ENCODE measurements at places on chromosomes 2 and 18.

GRCh38 chr18:6920099-6920955 is 190.8 kb downstream of the ARHGAP28 start:
- no peak for DNase-seq

GRCh38 chr18:6221602-6222014 is 193.1 kb downstream of the L3MBTL4 start:
- DNase-seq: no peak

DNA sequence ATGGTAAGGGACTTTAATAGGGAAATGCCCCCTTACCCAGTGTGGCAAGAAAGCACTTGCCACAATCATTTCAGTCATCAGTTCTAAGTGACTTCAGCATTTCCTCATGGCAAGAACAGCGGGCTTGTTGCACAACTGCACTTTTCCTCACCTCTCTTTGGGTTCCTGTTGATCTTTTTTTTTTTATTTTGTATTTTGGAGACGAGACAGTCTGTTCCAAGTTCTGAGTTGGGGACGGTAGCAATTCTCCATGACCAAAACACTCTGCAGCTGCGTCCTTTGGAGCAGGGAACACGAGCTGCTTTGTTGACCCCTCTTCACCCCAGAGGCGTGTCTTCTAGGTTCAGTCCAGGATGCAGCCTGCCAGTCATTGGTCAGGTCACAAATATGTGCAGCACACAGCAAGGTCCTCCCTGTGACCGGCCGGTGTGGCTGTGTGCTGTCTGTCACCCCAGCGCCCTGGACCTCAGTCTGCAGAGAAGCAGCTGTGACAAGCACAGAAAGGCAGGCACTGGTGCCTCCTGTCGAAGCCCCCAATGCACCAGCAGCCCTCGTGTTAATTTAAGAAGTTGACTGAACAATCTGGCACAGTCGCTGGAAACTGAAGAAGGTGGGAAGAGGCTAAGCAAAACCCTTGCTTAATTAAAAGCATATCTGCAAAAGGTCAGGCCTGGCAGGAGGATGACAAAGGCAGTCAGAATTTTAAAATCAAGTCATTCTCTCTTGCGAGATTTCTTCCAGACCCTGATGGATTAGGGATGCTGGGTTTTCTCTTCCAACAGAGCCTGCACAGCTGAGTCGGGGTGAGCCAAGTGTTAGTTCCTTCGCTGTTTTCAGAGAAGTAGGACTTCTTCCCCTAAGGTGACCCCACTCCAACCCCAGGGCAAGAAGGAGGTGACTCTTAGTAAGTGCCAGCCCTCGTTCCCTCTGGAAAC is 96.7 kb upstream of the COPS8 start:
- no peak for DNase-seq

DNA sequence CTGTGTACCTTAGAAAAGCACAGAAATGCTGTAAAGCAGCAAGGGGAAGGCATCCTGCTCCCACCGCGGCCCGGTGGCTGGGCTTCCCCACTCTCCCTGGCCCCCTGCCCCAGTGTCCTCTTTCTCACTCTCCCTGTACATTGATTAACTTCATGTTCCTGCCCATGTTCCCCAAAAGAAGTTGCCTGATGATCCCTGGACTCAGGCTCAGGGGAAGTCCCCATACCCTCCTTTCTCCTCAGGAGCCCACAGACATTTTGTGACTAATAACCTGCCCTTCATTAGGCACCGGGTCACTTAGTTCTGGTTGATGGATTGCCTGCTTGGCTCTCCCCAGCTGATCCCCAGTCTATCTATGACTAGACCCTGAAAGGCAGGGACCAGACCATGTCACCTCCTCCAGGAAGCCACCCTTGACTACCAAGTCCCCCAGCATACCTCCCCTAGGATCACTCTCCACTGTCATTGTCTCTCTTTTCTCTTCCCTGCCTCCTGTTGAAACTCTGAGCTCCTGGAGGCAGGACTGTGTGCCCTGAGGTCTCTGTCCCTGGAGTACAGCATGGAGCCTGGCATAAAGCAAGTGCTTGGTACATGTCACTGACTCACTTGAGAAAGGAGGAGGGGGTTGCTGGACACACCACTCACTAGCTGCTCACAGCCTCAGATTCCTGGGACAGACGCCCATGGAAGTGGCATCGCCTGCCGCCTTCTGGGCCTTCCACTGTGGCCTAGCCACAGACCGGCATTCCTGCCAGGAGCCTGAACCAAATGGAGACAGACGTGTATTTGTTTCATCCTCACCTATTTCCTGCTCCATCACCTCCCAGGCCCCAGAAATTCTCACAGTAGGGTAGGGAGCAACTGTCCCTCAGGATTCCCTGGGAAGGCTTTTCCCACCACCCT is 13.5 kb downstream of the MALL start:
- DNase-seq: no peak

DNA sequence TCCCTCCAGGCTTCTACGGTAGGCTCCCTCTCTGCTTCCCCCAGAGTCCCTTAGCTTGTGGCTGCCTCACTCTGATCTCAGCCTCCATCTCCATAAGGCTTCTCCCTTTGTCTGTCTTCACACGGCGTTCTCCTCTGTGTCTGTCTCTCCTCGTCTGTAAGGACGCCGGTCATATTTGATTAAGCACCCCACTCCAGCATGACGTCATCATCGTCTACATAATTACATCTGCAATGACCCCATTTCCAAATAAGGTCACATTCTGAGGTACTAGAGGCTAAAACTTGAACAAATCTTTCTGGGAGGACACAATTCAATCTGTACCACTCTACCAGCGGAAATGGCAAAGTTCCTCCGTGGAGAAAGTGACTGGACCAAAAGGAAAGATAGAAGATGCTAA is 8.3 kb upstream of the COL6A3 start:
- no peak for DNase-seq

DNA sequence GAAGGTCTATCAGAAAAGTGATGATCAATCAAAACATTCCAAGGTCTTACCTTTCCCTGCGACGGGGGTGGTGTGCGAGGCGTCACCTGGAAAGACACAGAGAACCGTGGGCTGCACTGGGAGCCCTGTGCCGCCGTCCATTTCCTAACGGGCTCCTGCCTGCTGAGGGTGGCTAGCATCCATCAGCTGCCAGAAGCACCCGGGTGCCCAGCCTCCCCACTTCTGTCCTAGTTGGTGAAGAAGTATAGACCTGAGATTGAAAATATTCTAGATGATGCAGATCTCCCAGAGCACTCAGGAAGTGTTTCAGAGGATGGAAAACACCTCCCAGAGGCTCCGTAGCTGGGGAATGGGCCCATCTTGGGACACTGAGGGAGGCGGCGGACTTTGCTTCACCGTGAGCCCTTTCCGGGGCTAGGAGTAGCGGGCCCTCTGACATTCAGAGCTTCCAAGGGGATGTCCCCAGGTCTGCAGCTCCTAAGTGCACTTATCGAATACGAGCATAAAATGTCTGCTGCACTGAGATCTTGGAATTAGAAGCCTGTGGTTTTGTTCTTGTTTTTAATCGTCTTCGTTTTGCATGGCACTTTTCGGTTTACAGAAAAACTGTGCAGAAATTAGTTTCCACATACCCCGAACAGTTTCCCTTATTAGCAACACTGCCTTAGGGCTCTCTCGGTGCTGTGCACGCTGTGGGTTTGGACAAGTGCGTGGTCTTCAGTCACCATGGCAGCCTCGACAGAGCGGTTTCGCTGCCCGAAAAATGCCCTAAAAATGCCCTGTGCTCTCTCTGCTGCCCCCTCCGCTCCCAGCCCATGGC is 143.5 kb downstream of the MBP start:
- no peak for DNase-seq
